H9 (cell line): ENCODE measurements at places on chromosomes 1 and 21.

- DNase-seq: no peak
These were observed 16.4 kb downstream of the BSND start for GRCh38 chr1:55015123-55015522.

DNA sequence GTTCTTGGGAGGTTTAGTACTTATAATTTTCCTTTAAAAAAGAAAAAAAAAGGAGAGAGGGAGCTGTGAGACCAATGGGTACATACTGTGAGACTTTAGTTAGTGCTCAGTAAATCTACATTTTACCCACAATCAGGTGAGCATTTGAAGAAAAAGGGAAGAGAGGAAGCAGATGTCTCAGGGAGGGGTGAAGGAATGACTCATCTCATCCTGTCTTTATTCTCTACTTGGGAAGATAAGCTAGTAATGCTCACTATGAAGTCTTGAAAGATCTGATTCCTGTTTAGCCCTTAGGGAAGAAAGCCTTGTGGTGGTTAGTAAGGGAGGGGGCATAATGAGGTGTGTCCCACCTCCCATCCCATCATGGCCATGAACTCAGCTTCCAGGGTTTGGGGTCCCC, 112.6 kb downstream of the PLD5 start:
- DNase-seq: no peak

- DNase-seq: no peak
These were observed 398 bp downstream of the PTPRU start for GRCh38 chr1:29236712-29237128.

GRCh38 chr1:87829360-87829759, 500.7 kb downstream of the LMO4 start:
- DNase-seq: no peak
